KG1 (cell line): ENCODE measurements at places on chromosomes 2 and 18.

DNA sequence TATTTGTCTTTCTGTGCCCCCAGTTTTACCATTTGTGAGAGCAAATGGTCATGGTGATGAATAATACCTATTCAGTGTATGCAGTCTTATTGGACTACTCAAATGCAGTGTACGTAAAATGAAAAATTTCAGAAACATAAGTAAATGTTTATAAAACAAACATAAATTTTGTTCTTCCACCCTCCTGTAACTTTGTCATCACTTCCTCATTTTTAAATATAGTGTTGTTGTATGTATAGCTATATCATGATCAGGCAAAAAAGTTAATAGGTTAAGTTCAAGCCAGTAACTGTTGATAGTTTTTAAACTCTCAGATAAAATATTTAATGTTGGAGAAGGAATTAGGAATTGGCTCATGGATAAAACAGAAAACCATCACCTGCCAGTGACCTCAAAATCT lies 93.2 kb downstream of the KLF7 start:
- peak; percentile 6 for DNase-seq

- no peak for DNase-seq
Observed at GRCh38 chr2:187459256-187459655, 11.2 kb upstream of the CALCRL start.

DNA sequence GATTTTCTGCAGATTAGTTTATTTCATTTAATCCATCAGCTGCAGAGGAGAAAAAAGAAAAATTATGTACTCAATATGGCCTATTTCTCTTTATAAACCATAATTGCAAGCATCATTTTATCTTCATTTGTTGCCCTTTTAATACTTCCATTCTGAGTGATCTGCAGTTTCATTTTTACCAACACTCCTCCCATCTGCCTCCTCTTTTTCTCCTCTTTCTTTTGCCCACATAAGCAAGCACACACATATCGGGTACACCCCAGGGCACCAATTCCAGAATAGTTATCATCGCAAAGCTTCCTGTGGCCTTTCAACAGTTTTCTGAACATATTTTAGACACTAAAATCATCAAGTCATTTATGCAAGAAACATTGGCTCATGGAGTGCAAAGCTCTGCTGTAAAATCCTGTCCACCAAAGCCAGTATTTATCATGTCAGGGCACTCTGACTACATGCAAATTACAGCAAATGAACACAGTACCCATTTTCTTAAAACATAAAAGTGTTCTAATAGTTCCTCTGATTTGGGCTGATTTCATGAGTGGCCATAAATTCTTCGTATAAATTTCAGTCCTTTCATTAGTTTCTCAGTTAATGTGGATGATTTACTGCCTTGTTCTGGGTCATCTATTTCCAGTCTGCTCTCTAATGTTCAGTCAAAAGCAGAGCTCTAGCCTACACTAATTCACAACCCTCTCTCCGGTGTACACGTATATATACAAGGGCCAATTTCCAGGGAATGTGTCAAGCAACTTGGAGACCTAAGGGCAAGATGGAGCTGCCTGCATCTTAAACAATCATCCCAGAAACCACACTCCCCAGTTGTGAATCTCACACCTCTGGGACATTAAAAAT lies 281.3 kb downstream of the STK39 start:
- no peak for DNase-seq

- DNase-seq = no peak
Observed at GRCh38 chr2:26477126-26477910, 606 bp downstream of the OTOF start.

GRCh38 chr18:63314062-63314790 lies 5.3 kb downstream of the BCL2 start:
- DNase-seq = no peak

DNA sequence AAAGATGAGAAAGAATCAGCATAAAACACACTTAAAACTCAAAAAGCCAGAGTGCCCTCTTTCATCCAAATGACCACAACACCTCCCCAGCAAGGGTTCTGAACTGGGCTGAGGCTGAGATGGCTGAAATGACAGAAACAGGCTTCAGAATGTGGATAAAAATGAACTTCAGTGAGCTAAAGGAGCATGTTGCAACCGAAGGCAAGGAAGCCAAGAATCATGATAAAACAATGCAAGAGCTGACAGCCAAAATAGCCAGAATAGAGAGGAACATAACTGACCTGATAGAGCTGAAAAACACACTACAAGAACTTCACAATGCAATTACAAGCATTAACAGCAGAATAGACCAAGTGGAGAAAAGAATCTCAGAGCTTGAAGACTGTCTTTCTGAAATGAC lies 12.2 kb upstream of the PSMA8 start:
- no peak for DNase-seq

- DNase-seq = no peak
Observed at GRCh38 chr2:226934546-226935201, 98.8 kb downstream of the RHBDD1 start.

DNA sequence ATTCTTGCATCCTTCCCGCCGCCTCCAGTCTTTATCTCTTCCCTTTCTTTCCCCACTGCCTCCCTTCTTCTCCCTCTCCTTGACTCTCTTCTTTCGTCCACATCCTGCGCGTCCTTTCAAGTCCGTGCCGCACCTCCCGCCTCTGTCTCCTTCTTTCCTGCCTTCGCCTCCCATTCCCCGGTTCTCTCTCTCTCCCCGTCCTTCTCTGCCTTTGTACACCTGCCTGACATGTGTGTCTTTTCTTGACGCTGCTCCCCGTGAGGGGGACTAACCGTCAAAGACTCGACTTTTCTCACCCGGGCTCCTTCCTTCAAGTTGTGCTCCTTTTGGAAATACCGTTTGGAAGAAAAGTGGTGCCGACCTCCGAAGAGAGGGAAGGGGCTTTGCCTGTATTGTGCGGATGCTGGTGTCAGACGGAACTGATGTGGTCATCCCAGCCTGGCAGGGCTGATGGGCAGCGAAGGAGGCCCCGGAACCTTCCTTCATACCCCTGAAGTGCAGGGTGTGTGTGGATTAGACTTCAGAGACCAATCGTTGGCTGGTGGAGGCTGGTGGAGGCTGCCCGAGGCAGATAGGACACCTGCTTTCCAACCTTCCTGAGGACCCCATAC lies 879 bp downstream of the TMEM178A start:
- no peak for DNase-seq

DNA sequence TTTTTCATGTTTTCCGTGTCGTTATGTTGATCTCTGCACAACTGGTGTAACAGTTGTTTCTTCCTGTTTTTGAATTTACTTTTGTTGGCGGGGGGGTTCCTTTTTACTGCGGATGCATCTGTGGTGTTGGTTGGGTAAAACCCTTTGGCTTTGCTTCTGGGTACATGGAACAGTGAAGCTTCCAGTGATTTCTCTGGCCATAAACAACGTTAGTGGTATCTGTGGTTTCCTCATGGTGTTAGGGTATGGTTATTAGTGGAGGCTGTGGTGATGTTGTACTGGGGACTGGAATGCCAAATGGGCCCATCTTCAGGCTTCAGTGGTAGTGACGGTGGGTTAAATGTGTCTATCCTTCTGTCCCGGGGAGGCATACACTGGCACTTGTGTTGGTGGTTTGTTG lies 285.4 kb upstream of the ZNF804A start:
- DNase-seq = peak; percentile 4

GRCh38 chr2:88897715-88898114 lies 206.2 kb downstream of the RPIA start:
- DNase-seq = peak; percentile 15

- DNase-seq = no peak
Observed at GRCh38 chr2:146003337-146003736, 1483.4 kb upstream of the ZEB2 start.

- DNase-seq = no peak
Observed at GRCh38 chr2:86232910-86233309, 33.7 kb downstream of the MRPL35 start.

DNA sequence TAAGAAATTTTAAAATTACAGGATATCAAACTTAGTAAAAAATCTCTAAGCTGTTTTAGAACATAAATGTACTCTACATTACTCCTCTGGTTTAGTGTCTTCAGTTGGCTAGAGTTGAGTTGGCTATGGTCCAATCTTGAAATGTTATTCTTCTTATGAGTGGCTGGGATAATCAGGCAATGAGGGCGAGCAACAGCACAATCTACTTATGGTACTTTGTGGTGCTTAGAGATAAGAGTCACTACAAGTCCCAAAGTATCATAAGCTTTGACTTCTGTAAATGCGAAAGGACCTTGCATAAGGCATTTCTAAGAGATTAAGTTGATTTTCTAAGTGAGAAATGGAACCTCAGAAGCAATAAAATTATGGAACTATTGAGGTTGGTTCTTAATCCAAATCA lies 361.7 kb downstream of the GPD2 start:
- no peak for DNase-seq

DNA sequence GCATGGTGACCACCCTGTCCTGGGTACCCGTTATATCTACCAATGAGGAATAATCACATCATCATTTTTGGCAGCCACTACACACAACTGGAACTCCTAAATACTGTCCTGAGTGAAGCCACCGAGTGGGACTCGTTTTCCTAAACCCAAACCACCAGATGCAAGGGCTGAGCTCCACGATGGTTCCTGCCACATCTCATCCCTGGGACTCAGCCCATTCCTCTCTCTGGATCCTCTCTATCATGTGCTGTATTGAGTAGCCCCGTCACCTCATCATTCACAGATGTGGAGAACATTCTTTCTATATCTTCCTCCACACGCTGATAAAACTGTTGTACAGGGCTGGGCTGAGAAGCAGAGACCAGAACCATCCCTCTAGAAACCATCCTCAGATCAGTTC lies 79.4 kb upstream of the SMAD7 start:
- DNase-seq = no peak

- no peak for DNase-seq
Observed at GRCh38 chr18:59554796-59555335, 142.4 kb downstream of the CCBE1 start.

- DNase-seq = no peak
Observed at GRCh38 chr18:31952223-31952622, 9.3 kb upstream of the TRAPPC8 start.

GRCh38 chr2:74381751-74382150 lies 1.6 kb upstream of the DCTN1 start:
- no peak for DNase-seq

DNA sequence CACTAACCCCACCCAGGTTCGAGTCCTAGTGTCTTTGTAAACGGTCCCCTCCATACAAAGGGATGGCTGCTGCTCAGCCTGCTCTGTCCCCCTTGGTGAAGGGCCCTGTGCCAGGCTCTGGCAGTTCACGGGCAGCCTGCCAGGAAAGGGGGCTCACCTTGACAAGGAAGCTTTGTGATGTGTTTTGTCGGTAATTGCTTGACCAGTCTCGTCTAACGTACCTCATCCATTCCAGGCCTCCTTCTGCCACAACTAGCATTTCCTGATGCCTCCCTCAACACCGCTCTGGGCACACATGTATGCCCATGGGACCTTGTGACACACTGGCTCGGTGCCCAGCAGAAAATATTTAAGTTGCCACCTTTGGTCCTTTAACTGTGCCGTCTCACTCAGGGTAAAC lies 171.9 kb downstream of the KLHL29 start:
- DNase-seq = no peak

DNA sequence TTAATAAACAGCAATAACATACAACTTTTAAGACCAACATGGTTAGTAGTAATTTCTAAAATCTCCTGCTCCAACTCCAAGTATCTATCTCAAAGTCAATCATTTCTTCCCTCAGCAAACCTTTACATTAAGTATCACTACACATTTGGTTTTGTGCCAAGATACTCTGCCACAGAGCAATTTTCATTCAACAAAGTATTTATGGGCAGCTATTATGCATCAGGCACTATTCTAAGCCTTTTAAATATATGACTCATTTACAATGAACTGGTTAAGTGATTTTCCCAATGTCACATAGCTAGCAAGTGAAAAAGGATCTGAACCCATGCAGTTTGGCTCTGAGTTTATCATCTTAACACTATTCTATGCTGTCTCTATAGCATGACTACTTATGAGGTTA lies 264.3 kb downstream of the NOL4 start:
- DNase-seq = no peak

GRCh38 chr2:209834767-209835166 lies 63.1 kb downstream of the UNC80 start:
- DNase-seq = no peak

GRCh38 chr2:40178971-40179370 lies 272.9 kb downstream of the SLC8A1 start:
- DNase-seq = no peak

- no peak for DNase-seq
Observed at GRCh38 chr2:53654396-53654795, 113.2 kb upstream of the CHAC2 start.

GRCh38 chr2:23859983-23860382 lies 66.9 kb downstream of the ATAD2B start:
- no peak for DNase-seq

- DNase-seq = no peak
Observed at GRCh38 chr2:170586571-170587095, 128.5 kb upstream of the SP5 start.

GRCh38 chr2:94994914-94995552 lies 30.5 kb upstream of the MAL start:
- DNase-seq = no peak

GRCh38 chr2:160366474-160366873 lies 127.1 kb downstream of the RBMS1 start:
- DNase-seq = no peak

GRCh38 chr18:23826850-23827620 lies 137.8 kb downstream of the LAMA3 start:
- no peak for DNase-seq

DNA sequence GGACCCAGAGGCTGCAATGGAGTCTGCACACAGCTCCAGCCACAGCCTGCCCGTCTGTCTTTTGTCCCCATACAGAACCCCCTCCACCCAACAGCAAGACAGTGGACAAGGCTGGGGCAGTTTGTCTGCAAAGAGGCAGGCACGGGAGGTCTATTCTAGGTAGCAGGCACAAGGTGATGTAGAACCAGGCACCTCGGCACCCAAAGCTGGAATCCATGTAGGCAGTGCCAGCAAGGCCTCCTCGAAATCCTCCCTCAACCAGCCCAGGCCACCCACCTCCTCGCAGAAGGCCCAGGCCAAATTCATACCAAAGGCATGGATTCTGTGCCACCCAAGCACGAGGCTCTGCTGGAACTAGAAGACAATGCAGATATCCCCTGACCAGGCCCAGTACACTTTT lies 179.2 kb downstream of the TNS1 start:
- no peak for DNase-seq

DNA sequence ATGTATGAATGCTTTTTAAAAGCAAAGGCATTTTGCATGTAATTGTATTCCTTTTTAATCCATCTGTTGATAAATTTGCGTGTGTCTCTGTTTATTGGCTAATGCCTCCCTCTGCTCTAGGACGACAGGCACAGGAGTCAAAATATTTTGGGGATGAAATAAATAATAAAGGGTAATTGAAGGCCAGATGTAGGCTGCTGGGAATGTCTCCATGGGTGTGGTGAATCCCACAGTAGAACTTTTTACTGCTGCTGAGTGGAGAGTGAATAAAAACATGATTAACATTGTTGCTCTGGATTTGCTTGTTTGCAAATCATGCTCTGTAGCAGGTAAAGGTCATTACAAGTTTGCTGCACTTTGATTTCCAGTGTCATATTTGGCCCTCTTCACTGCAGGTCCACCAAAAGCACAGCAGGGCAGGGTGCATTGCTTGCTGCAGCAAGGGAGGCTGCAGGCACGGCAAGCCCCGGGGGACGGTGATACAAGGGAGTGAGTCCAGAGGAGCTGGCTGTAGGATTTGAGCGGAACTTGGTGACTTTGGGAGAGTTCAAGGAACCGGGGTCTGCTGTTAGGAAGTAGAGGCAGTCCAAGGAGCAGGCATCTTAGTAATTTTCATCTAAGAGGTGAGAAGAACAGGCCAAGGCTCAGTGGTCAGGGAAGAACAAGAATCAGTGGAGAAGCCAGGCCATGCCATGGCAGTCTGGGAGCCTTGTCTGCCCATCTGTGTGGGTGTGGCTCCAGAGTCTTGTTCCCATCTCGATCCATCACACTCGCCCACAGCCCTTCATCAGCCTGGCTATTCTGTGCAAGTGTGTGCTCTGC lies 201.5 kb upstream of the RAB6C start:
- no peak for DNase-seq
